ENCODE measurements at places on chromosomes 6 and 20.

GRCh38 chr6:7218406-7218988, 94.5 kb downstream of the SSR1 start:
- no peak for DNase-seq

DNA sequence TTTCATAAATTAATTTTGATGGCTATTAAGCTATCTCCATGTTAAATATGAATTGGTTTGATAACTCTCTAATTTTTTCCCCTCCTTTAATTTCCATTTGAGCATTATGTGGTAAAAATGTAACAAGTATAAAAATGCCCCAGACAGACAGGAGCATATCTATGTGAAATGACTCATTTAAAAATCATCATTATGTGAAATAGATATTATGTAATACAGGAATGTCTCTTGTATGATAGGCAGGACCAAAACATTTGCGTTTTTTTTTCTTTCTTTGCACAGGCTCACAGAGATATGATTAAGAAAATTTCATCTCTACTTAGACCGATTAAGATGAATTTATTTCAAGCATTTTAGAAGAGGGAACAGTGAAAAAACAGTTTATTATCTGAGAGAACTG, 95.8 kb downstream of the AKAP7 start:
- no peak for DNase-seq

- no peak for DNase-seq
Measured at GRCh38 chr20:1909097-1909496, 13.9 kb downstream of the SIRPA start.

GRCh38 chr20:4873396-4873795, 127.9 kb downstream of the SLC23A2 start:
- DNase-seq, result no peak

- DNase-seq, result peak; percentile 90
Measured at GRCh38 chr20:35617397-35618262, 2.0 kb downstream of the SPAG4 start.

DNA sequence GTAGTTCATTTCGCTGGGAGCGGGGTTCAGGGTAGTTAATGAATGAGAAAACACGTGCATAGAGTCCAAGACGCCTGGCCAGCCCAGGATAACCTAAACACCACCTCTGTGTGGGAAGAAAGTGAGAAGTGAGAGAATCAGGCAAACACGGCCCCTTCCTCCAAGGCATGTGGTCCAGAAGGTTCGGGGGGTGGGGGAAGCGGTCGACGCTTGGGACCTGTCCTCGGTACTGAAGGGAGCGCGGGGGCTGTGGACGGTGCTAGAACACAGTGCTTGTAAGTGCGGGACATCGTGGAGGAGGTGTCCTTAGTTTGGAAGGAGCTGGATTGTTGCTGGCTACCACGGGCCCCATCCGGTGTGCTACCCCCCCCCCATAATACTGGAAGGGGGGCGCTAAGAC, 1.7 kb upstream of the VSTM2L start:
- no peak for DNase-seq

GRCh38 chr20:10179574-10180298, 38.9 kb upstream of the SNAP25 start:
- peak; percentile 51 for DNase-seq

DNA sequence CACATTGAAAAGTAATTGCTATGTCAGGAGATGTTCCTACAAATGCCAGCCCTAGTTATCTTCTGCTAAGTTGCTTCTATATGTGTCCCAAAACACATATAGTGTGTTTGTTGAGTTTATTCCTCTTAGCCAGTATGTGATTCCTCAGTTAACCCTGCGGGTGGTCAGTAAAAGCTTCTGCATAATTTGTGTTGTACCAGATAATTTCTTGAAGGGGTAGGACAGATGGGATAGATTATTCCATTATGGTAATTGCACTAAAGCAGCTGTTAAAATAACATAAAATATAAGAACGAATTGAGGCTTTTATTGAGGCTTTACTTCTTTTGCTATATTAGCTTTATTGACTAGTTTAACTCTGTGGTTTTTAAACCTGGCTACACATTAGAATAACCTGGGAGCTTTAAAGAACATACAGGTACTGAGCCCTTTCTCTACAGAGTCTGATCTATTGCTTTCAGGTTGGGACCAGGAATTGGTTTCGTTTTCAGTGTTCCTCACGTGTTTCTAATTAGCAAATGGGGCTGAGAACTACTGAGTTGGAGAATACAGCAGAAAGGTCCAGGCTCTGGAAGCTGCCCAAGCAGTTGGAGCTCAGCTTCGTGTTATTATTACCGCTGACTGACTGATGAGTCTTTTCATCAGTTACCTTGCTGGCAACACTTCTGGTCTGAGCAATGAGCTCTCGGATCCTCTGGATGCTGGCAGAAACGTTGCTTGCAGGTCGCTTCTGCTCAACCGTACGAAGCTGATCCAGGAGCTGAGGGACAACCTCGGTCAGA, 56.9 kb downstream of the FAM229B start:
- DNase-seq, result peak; percentile 37

DNA sequence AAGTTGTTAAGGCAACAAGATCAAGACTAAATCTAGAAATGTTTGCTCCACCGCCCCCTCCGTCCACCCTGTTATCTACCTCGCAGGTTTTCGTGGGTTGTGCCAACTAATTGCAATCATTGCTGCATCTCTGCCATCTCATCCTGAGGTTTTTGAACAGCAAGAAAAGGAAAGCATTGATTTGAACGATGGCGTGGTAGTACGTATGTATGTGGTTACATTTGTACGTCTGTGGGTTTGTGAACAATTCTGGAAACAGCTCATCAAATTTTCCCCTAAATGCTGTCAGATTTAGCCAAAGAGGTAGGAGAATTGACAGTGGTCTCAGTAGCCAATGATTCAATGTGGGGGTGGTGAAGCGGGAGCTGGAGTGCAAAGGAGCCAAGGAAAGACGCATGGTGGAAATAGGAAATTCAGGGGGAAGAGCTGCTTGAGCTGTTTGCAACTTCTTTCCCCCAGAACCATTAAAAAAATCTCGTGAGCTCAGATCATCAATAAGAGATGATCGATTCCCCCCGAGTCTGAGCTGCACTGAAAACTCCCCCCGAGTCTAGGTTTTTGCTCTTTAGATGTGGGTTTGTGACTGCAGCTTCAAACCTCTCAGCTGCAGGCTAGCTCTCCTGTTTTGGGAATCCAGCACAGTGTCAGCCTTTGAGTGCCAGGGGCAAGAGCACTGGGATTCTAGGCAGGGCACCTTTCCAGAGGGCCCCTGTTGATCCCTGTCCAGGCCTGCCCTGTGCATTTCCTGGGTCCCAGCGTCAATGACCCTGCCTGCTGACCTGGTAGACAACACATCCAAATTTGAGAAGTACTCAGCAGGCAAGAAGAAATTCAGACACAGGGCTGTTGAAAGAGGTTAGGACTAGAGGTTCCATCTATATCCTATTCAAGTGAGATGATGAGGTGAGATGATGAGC, 72.6 kb upstream of the LY86 start:
- no peak for DNase-seq

DNA sequence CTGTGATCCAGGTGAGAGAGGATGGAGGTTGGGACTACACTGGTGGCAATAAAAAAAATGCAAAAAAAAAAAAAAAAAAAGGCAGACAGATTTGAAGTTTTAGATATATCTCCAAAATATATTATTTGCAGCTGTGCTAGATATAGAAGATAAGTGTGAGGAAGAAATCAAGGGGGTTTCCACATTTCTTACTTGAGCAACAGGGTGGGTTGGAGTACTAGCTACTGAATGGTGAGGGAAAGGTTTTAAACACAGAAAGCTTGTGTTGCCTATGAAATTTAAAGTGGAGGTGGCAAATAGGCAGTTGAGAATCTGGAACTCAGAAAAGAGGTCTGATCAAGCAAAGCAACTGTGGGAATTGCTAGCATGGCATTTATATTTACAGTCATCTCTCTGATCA, 59.9 kb upstream of the GNRH2 start:
- no peak for DNase-seq

DNA sequence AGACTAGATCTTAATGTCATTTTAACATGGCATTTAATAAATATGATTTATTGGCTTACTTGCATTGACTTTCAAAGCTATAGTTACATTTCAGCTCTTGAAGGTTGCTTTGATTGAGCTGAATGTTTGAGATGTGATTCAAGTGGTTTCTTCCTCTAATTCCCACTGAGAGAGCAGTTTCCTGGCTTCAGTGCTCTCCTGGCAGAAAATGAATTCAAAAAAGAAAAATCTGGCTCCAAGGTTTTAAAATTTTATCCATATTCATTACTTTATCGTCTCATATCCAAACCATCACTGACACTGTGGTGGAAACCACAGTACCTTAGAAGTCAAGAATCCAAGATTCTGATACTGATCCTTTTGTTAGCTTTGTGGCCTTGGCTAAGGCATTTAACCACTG, 263.1 kb upstream of the HSF2 start:
- DNase-seq, result no peak

GRCh38 chr6:4624726-4625125, 151.5 kb upstream of the CDYL start:
- DNase-seq, result no peak

GRCh38 chr6:141242957-141243356, 889.8 kb upstream of the GJE1 start:
- DNase-seq, result no peak

- DNase-seq, result no peak
Measured at GRCh38 chr6:158269657-158270056, 42.6 kb upstream of the TULP4 start.

DNA sequence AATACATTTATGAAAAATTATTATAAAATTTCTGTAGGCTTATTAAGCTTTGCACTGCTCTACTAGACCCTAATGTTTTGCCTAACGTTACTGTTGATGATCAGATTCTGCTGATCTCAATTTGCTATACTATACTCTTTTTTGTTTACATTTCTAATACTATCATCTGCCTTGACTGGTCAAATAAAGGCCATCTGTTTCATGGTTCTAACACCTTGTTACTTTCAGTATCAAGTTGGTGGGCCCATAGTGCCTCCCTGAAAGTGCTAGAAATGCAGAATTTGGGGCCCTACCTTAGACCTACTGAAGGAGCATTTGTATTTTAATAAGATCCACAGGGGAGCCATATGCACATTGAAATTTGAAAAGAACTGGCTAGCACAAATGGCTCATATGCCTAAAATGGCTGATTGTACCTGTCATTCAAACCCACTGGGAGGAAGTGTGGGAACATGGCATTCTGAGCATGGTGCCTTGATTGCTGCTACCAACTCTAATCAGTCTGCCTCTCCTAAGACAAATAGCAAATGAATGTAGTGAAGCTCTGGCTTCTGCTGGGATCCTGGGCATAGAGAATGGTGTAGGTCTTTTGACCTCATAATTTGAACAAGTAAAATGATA, 199.1 kb upstream of the BTBD3 start:
- no peak for DNase-seq
